Stromal cell of bone marrow (primary cell): ENCODE measurements at places on chromosomes 5 and 9.

- no peak for DNase-seq
Observed at GRCh38 chr5:44334622-44335021, 54.6 kb downstream of the FGF10 start.

DNA sequence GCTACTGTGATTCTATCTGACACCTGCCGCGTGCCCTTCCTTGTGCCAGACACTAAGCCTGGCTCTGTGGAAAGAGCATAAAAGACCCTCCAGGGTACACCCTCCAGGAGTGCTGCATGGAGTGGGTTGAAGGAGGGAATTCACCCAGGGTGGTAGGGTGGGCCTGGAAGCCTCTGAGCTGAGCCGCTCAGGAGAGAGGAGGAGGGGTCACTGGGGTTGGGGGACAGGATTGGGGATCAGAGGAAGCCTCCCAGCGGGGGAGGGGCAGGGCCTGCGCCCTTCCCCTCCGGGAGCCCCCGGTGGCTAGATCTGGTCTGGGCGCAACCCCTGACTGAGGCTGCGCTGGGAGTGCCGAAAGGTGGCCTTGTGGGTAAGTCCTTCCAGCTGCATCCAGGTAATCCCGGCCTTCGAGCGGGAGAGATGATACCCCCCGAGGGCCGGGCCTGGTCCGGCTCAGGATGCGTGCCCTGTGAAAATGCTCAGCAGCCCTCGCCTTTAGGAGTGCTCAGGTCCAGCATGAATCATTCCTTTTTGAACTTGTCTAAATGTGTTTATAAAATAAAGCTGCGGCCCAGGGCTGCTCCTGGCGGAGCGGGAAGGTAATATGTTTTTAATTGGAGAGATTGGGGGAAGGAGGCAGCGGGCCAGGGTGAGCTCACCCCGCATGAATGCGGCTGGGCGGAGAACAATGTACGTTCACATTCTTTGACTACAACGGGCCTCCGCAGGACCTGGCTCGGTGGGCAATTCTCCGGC is 118.1 kb upstream of the SMIM23 start:
- DNase-seq = peak; percentile 13

- DNase-seq = peak; percentile 57
Observed at GRCh38 chr5:73801686-73802085, 175.7 kb downstream of the ARHGEF28 start.

- DNase-seq = no peak
Observed at GRCh38 chr5:168992687-168993086, 308.3 kb downstream of the SLIT3 start.

DNA sequence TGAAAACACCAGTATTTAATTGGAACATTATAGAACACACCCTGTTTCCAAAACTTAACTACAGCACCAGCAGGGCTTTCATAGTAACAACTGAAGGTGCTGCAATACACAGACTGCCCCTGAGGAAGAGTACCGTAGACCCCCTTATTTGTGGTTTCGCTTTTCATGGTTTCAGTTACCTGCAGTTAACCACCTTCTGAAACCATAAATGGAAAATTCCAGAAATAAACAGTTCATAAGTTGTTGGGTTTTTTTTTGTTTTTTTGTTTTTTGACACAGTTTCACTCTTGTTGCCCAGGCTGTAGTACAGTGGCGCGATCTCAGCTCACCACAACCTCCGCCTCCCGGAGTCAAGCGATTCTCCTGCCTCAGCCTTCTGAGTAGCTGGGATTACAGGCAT is 9.5 kb upstream of the GLDC start:
- DNase-seq = no peak

DNA sequence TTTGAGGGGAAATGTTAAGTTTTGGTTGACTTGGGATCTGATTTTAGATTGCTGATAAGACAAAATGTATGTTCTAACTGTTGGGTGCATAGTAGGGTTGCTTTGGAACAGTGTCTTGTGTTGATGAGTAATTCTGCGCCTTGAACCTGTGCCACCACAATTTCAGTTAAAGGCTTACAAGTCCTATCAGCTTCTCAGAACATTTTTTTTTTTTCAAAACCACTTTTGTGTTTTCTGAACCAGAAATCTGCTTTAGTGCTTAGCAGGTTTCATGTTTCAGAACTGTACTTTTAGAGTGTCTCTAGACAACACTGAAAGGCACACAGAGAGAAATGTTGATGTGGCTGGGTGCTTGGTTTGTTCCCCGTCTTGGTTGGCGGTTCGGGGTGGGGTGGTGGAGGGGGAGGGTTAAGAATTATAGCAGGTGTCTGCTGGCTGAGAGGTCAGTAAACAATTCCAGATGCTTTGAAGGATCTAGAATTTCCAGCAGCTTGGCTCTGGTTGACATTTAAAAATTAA is 84.6 kb downstream of the ANKRD55 start:
- no peak for DNase-seq

DNA sequence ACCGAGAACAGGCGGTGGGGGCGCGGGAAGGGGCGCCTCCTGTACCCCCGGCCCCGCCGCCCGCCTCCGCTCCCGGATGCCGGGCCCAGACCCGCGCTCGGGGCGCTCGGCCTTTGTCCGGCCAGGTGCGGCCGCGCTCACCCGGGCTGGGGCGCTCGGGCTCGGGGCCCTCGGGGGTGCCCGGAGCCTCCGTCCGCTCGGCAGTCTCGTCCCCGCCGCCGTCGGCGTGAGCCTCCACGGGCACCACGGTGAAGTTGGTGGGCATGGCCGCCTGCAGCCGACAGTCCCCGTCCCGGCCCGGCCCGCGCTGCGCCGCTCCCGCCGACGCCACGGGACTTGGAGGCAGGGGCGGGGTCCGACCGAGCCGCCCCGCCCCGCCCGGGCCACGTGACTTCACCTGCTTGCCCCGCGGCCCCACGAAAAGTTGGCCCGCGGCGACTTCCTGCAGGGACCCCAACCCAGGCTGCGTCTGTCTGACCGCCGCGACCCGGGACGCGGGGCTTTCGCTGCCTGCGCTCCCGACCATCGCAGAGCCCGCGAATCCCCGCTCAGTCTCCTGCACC is at the start of gene SLC12A7:
Gene SLC12A7, minus strand, starts transcription at position 337 of the 563 bp plus-strand sequence. Its CDS starts 72 bp downstream, at position 265.
- DNase-seq = no peak

- DNase-seq = no peak
Observed at GRCh38 chr5:859391-859790, 8.6 kb upstream of the ZDHHC11 start.

DNA sequence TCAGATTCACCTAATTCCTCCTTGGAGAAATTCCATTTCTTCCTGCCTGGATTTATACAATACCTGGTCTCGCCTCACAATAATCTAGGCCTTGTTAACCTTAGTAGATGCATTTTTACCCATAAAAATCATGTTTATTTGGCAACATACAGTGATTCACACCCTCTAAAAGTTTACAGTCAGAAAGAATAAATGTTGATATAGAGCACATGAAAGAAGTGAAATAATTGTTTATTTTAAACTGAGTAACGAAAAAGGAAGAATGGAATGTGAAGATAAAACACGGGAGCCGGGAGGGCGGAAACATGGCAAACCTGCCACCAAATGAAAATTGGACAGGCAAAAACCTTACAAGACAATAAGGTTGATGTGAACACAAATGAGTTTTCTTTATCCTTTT is 28.9 kb upstream of the KCNN2 start:
- DNase-seq = no peak

DNA sequence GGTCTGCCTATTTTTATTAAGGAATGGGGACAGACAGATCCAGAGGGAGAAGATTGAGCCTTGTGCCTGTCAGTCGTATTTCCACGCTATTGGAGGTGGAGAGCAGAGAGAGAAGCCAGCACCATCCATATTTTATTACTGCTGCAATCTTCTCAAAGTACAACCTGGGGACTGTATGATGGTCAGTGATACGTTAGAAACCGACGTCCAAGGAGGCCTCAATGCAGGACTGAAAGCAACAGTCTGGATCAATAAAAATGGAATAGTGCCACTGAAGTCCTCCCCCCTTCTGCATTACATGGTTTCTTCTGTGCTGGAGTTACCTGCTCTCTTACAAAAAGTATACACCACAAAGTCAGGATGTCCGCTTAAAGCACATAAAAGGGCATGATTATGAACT is 21.9 kb upstream of the DTWD2 start:
- DNase-seq = no peak

GRCh38 chr9:7234144-7234543 is 476.4 kb downstream of the KDM4C start:
- DNase-seq = no peak

GRCh38 chr5:2011481-2012411 is 129.0 kb upstream of the IRX4 start:
- no peak for DNase-seq

- DNase-seq = no peak
Observed at GRCh38 chr5:110807169-110807568, 68.4 kb downstream of the SLC25A46 start.

GRCh38 chr9:136835932-136836904 is 6.1 kb upstream of the AJM1 start:
- DNase-seq = no peak

GRCh38 chr5:9108162-9108561 is 437.7 kb downstream of the SEMA5A start:
- no peak for DNase-seq

DNA sequence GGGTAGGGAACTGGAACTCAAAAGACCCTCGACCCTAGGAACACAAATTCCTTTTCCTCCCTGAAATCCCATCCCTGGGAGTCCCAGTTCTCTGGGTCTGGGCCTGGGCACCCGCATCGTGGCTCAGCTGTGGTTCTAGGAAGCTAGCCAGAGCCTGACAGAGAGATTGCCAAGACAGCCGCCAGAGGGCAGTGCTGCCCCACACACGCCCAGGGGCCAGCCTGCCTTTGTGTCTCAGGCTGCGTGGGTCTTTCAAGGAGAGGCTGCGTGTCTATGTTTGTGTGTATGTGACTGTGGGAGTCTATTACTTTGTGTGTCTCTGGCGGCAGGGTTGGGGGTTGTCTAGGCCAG is 32.0 kb upstream of the TTLL11 start:
- DNase-seq = peak; percentile 41
